ENCODE measurements at places on chromosomes 4 and X.

DNA sequence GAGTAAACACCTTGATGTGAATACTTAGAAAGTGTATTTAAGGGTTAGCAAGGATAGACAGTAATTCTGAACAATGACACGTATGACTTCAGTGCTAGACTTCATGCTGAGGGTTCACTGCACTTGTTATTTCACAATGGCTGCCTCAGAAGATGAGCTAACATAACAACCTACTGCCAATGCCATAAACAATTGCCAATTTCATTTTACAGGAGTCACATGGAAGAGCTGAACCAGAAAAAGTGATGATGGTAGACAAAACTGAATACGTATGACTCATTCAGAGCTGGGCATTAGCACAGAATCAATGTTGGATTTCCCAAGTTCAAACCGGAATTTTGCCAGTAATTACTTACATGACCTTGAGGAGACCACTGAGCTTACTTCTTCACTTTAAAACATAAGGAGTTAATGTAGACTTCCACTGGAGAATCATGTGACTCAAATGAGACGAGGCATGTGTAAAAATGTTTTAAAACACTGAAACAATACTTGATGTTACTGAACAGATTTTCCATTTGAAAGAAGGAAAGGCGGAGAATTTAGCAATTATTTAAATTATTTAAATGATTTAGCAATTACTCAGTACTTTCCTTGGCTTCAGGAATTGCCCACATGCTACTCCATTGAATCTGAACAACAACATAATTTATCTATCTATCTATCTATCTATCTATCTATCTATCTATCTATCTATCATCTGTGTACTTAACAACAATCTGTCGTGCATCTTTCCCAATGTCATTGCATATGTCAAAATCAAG is 868.5 kb upstream of the SLIT2 start:
- DNase-seq: no peak

DNA sequence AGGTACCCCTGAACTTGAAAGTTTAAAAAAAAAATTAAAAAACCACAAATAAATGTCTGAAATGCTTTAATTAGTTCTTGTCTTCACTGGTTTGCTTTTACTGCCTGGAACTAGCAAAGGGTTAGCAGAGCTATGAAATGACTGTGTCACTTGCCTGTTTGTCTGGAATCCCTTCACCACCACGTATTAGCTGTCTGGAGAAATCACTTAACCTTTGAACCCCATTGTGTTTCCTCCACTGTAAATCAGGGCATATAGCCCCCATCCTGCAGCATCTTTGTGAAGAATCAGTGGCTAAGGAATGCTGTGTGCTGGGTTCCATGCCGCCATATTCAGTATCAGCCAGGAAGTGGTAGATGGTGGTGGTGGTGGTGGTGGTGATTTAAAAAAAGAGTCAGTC is 6.3 kb downstream of the CYTL1 start:
- no peak for DNase-seq

- DNase-seq: no peak
These were observed 230.8 kb downstream of the INPP4B start for GRCh38 chr4:142615324-142615665.

DNA sequence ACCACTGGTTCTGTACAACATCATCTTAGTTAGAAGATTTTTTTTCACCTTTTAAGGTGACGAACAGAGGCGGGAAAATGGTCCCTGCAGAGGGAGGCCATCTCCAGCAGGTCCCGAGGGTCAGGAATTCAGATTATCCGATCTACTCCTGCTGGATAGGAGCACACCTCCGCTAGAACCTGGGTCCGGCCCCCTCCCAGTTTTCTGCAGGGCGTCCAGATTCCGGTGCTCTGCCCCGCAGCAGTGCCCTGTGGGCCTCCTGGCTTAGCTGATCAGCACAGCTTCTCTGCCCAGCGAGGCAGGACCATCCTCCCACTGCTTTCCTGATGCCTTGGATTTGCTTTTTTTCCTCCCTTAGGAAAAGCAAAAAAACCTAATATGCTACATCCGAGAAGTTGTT is 2.3 kb downstream of the TBL1X start:
- DNase-seq: no peak

DNA sequence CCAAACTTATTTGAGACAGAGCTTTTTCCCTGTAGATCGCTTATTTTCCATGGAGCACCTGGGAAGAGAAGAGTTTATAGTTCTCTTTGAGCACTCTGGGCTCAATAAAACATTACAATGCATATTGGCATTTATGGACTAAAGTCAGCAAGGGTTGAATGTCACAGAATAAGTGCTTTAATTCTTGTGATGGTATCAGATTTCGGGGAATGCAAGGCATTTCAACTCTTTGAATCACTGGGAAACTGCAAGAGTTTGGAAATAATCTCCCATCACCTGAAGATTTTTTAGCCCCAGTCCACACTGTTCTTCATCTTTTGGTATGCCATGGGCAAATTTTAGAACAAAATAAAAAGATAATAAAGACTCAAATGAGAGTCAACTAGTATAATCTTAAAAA is 111.5 kb upstream of the WDFY3 start:
- no peak for DNase-seq

DNA sequence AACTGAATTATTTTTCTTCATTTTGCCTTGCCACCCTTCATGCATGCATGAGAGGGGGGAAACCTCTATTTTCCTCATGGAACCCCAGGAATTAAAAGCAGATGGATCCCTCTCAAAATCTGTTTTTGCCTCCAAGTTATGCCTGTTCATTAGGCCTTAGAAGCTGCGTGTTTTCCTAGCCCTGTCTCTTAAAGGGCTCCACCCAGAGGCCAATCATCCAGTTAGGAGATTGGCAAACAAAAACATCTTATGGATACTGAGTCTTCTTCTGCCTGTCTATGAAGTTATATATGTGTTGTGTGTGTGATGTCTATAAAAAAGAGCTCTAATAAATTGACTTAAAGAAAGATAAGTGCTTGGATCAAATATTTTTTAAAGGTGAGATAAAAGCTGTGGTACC is 142.9 kb downstream of the ANAPC10 start:
- DNase-seq: peak; percentile 1

DNA sequence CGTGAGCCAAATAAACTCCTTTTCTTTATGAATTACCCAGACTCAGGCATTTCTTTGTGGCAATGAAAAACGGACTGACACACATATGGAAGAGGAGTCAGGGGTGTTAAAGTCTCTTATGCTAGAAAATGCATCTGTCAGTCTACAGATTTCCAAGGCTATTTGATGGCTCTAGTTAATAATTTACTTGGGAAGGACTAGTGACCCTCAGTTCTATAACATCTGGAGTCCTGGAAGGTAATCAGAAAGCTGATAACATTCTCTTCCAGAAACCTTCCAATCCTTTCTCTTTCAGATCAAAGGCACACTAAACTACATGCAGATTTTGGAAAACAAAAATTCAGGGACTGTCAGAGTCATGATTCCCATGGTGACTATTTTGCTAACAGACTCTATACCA is 142.0 kb upstream of the TEX13D start:
- no peak for DNase-seq

DNA sequence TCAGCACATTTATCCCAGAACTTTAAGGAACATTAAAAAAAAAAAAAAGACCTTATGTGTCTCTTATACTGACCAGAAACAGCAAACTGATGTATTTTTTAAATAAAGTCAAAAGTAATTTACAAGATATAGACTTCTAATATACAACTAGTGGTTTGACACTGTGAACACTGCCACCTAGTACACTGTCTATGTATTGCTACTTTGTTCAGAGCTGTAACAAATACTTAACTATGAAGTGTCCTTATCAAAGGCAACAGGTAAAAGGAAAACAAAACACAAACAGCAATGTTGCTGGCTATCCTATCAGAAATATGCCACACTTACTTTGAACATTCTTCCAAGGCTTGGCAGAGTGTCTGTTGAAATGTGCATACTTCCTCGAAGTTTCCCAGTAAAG is 60.4 kb downstream of the CD40LG start:
- DNase-seq: no peak

GRCh38 chrX:68498508-68499379 is at the start of gene YIPF6:
Gene YIPF6, plus strand, starts transcription at chrX:68499051. Its CDS starts 16 bp downstream, at chrX:68499067.
- DNase-seq: peak; percentile 69

DNA sequence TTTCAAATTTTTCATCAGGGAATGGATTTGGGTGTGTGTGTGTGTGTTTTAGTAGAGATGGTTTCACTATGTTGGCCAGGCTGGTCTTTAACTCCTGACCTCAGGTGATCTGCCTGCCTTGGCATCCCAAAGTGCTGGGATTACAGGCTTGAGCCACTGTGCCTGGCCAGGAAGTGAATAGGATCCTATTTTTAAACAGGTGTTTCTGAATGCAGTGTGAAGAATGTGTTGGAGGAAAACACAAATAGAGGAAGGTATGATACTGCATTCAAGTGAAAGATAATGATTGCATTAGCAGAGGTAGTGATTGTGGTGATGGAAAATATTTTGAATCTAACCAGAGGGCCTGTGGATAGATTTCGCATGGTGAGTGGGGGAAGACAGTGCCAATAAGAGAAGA is 189.6 kb downstream of the TENM3 start:
- DNase-seq: no peak

- no peak for DNase-seq
These were observed 208.6 kb upstream of the SLC7A11 start for GRCh38 chr4:138450546-138451275.

Measured in SK-N-DZ (cell line).